ENCODE measurements at places on chromosomes 6 and 20.

GRCh38 chr6:79518842-79519241 is 18.4 kb downstream of the LCA5 start:
- no peak for DNase-seq

DNA sequence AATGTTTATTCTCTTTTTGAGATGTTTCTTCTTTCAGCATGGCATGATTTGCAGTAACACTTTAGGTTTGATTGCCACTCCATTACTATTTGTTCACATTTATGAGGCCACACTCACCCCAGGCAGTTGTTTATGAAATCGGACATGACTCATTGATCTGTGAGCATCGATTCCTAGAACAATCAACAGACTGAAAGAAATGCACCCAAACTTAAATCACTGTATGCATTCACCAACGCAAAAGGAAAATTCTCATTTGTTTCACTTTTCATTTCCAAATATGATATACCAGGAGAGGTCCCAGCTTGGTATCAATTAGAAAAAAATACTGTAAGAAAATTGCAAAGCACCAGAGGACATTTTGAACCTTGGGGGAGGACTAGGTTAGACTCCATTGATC is 5.4 kb upstream of the GJA10 start:
- no peak for DNase-seq

DNA sequence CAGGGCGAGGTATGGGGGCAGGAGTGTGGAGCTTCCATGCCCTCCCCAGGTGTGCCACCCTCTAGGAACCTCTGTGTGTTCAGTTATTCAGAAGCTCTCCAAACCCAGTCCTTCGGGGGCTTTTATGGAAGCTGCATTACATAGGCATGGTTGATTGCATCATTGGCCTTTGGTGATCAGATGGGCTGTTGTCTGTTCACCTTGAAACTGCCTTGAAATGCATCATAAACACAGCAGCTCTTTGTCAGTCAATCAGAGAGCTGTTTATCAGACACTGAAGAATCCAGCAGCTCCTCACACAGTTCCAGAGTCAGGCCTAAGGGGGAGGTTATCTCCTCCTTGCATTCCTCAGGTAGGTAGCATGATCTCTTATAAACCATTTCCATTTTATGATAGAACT is 62.4 kb downstream of the E2F3 start:
- no peak for DNase-seq

GRCh38 chr20:20440886-20441658 is 73.2 kb downstream of the INSM1 start:
- no peak for DNase-seq

DNA sequence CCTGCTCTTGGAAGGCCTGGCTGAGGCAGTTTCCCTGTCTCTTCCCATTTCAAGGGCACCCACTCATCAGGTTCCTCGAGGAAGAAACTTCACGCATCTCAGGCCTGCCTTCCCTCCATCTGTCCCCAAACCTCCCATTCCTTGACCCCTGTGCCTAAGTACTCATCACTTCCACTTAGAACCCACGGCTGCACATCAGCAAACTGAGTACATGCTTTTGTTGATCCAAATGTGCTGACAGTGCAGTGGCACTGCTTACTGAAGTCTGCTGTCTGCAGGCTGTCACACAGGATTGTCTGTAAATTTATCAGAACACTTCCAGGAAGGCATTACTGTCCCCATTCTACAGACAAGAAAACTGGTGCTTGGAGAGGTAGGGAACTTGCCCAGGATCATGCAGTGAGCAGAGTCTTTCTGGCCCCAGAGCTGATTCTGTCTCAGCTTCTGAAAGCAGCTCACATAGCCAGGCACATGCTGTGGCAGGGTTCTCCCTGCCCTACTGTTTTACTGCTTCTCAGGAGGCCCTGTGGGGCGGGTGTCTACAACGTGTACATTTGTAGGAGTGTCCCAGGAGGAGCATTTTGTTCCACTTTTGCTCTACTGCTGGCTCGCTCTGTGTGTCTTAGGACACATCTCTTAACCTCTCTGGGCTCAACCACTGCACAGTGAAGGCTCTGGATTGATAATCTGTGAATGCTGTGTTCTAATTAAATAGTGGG is 64.2 kb upstream of the XRN2 start:
- DNase-seq, result no peak

DNA sequence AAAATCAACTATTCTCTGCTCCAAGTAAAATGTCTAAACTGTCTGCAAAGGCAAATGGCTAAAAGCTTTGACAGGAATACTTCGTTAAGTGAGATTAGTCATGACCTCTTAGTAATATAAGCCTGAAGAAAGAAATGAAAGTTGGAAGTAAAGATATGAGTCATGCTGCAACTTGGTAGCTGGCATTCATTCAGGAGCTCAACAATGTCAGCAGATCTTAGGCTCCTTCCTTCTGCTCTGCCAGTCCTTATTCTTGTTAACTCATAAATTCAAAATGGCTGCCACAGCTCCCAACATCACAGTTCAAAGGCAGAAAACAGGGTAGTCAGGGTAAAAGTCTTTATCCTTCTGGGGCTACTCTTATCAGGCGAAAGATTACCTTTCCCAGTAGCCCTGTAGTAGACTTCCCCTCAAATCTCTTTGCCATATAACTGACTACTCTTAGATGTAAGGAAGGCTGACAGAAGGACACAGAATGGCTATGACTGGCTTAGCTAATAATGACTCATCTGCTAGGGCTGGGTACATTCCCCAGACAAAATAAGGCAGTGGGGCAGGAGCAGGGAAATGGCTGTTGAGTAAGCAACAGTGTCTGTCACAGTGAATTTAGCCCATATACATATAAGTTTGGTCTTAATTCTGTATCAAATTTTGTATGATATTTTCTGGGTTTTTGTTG is 24.4 kb upstream of the C6orf62 start:
- no peak for DNase-seq

DNA sequence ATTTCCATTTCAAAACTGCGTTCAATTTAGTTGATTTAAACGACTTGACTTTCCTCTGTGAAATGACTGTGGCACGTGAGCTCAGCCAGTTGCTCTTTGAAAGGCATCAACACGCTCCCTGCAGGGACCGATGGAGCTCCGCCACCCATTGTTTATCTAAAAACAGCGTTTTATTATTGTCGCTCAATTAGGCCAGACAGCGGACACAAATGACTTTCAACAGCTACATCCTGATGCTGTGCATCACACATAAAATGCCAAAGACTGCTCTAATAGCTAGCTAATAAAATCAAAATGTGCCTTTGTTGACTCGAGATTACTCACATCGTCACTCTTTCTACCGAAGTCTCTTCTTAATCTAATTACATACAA is 332.5 kb downstream of the CD83 start:
- DNase-seq, result no peak

DNA sequence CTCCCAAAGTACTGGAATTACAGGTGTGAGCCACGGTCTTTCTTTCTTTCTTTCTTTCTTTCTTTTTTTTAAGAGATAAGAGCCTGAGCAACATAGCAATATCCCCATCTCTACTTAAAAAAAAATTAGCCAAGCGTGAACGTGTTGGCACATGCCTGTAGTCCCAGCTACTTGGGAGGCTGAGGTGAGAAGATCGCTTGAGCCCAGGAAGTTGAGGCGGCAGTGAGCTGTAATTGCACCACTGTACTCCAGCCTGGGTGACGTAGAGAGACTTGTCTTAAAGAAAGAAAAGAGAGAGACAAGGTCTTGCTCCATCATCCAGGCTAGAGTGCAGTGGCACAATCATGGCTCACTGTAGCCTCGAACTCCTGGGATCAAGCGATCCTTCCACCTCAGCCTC is 162.0 kb upstream of the MLN start:
- DNase-seq, result no peak

DNA sequence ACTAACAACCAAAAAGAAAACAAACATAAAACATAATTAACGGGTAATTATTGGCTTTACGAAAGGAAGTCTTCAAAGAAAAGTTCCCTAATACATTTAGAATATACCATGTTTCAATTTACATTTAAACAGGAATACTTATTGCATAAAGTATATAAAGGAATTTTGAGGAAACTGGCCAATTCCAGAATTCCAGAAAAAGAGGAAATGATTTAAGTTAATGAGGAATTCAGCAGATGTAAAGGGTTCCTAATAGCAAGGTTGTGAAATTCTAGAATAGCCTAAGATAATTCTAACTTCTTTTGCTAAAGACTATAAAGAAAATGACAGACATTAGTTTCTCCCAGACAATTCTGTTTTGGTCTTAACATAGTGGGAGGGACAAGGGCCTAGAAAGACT is 35.0 kb downstream of the DTNBP1 start:
- no peak for DNase-seq

GRCh38 chr6:71621918-71622519 is 264.3 kb upstream of the RIMS1 start:
- DNase-seq, result no peak

GRCh38 chr6:13872681-13873080 is 52.1 kb upstream of the RNF182 start:
- DNase-seq, result no peak

- no peak for DNase-seq
These were observed 26.9 kb downstream of the JPH2 start for GRCh38 chr20:44160133-44160532.

All from NCI-H524 treated with DMSO at 0.1 percent for 48 hours (cell line).